ENCODE measurements at places on chromosomes 4 and X.
A peak's percentile ranks its signal among the peaks of the same experiment; 100 is the strongest.

GRCh38 chr4:89142691-89143669 lies 31.6 kb downstream of the TIGD2 start:
- no peak for DNase-seq

- peak; percentile 14 for DNase-seq
Measured at GRCh38 chr4:7335344-7336066, 99.2 kb downstream of the PSAPL1 start.

DNA sequence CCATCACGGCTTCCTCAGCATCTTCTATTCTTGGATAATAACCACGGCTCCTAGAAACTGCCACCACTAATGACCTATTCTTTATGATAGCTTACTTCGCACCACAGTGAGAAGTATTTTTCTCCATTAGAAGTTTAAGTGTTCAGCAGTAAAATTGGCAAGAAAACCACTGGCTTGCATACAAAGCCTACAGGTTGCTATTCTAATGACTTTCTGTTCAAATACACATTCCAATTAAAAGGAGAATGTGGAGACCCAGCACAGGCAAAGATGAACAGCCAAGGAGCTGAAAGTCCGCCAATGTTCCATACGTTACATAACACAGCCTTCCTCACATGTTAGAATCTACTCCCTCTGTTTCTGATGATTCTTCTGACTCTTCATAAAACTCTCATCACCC lies 875.0 kb upstream of the PRKX start:
- no peak for DNase-seq

DNA sequence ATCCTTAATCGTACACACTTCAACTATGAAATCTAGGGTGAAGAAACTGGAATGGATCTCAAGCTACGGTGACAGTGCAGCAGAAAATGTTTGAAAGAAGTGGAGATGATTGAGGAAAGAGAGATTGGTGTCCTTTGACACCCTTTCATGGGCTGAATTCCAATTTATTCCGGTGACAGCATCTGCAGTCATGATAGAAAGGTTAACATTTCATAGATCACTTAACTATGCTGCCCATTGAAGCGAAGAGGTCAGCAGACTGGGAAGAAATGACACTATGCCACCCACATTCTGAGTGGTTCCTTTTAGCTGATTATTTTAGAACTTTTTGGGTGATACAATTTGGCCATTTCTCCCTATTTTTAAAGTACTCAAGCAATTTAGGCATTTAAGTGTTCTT lies 82.3 kb downstream of the DNAAF6 start:
- no peak for DNase-seq

DNA sequence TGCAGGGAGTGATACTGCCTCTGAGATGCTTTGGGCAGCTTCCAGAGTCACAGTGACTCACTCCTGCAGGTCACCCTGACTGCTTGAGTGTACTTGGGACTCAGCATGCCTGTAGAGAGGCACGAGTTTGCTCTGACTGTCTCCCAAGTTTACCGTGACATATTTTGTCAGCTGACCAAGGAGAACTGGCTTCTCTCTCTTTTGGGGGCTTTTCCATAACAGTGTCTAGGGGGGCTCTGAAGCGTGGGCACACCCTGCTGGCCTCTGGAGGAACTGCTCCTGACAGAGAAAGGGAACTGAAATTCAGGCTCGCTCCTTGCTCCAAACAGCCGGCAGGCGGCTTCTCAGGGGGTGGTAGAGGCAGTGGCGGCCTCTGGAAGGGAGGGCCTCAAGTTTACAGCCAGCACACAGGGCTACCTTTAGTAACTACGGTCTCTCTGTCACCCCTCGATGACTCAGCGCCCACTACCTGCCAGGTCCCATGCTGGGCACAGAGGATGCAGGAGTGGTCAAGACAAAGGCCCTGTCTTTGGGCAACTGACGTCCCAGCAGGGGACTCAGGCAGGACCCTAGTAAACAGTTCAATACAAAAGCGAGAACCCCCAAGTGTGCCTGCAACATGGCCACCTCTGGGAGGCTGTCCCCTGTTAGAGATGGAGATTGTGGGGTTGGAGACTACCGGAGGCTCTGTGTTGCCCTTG lies 17.8 kb downstream of the ZNF185 start:
- DNase-seq: peak; percentile 31

- DNase-seq: no peak
Measured at GRCh38 chr4:154944996-154945395, 163.9 kb downstream of the RBM46 start.

GRCh38 chrX:140346729-140347128 lies 158.1 kb downstream of the SOX3 start:
- DNase-seq: no peak

DNA sequence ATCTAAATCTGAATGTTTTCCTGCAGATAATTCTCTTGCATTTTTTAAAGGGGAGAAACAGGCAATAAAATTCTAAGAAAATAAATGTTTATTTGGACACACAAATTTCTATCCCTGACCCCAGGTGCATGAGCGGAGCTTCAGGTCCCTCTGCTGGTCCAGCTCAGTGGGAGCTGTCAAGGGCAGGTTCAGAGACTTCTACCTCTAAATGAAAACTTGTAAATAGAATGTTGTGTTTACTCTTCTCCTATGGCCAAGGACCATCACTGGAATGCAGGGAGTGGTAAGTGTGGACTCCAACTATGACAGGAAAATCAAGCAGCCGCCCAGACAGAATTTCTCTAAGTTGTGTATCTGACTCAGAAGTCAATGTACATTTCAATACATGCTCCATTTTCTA lies 148.6 kb upstream of the TTC29 start:
- DNase-seq: no peak

DNA sequence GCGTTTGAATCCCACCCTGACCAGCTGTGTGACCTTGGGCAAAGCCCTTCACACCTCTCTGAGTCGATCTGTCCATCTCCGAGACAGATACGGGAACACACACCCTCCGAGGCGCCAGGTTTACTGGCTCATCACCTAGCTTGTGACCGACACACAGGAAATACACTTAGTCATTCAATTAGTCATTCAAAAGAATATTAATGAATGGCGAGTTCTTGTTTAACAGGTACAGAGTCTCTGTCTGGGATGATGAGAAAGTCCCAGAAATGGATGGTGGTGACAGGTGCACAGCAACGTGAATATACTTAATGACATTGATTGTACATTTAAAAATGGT lies 80.6 kb downstream of the PPP2R2C start:
- DNase-seq: no peak

DNA sequence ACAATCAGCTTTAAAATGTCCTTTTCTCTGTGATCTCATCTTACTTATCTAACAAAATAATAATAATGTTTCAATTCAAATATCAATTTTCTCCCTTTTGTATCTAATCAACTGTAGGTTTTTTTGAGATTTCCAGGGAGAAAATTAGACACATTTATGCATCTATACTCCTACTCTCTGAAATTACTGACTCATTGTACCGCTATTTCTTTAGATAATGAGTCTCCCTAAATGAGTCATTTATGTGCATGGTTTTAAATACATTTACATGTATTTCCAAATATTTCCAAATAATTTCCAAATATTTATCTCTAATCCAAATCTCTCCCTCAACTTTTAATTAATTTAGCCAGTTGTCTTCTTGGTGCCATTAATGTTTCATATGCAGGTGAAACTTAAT lies 621.0 kb downstream of the TECRL start:
- DNase-seq: no peak

DNA sequence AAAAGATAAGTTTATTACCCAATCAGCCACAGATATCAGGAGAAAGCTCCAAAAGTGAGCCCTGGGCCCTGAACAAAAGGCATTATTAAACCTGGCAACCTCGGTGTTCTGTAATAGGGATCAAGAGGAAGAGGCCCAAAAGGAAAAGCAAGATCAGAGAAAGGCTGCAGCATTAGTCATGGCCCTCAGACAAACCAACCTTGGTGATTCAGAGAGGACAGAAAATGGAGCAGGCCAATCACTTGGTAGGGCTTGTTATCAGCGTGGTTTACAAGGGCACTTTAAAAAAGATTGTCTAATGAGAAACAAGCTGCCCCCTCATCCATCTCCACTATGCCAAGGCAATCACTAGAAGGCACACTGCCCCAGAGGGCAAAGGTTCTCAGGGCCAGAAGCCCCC lies 75.7 kb downstream of the AGTR2 start:
- no peak for DNase-seq
